GM04504 (cell line): ENCODE measurements at places on chromosomes 12 and 14.

DNA sequence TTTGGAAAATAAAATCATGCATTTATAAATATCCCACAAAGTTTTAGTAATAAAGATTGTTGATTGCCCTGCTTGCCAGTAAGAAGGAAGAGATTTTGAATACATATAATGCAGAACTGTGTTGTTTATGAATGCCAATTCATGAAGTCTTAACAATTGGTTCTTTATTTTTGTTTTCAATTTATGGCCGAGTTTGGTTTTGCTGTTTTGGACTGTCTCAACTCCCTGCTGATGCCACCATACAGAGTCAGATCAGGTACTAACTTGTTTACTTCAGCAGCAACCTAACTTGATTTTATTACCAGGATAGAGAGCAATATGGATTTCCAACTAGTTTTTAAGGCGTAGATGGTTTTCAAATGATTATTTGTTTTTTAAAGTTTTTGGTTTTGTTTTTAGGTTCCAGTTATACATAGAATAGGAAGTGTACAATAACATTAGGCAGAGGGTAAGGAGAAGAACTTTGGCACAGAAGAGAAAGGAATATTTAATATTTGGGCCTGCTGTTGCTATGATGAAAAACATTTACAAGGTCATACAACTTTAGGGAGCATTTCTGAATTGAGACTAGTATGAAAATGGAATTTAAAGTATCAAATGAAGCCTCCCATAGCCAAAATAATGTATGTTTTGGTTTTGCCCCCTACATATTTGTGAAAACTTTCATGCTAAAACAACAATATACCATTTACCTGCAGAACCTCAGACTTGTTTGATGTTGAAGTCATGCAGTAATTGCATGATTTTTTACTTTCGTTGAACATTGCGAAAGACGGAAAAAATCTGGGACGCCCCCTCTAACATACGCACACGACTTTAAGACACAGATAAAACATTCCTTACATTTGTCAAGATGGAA is 904 bp upstream of the FAM177A1 start:
- no peak for DNase-seq

DNA sequence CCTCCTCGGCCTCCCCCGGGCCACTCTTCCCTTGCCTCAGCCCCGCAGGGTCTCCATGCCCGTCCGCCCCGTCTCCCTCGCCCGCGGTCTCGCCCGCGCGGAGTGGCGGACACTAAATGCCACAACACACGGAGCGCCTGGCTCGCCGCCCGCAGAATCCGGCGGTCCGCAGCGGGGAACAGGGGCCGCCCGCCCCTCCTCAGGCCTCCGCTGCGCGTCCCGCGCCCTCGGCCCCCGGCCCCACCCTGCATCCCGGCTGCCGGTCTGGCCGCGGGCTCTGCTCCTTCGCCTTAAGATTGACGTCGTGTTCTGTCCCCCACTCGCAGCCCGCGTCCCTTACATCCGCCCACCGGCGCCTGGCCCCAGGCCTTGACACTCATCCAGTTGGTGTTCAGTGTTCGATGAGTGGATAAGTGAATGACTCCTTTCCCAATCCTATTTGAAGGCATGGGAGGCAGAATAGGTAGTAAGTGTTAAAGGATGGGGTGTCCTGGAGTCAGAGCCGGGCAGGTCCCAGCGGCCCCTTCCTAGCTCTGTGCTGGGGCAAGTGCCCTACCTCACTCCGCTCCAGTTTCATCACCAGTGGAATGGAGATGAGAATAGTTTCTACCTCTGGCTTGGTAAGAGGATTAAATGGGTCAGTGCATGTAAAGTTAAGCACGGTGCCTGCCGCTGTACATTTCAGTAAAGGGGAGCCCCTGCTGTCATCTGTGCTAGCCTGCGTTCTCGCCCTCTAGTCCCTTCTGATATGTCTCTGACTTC is 622 bp downstream of the TECPR2 start:
- peak; percentile 12 for DNase-seq

DNA sequence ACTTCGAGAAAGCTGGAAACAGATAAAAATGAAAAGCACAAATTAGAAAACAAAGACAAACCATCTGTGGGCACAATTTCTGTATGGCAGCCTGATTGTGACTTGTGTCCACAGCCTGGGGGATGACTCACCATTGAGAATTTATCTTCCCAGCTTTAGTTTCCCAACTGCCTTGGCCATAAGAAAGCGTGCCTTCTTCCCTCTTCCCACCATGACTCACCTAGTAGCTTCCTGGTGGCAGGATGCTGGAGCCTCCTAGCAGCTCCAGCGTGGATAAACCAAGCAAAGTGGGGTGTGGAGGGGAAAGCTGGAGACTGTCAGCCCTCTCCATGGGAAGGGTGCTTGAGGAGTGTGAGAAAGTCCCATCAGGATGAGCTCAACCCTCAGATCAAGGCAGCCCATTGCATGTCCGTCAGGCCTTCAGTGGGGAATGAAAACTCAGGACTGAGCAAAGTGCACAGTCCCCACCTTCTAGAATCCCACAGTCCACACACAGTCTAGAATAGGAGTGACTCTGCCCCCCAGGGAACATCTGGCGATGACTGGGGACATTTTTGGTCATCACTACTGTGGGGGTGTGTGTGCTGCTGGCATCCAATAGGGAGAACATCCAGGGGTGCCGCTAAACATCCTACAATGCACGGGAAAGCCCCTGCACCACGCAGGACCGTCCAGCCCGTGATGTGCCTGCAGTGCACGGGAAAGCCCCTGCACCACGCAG is 22.4 kb upstream of the SERPINA6 start:
- DNase-seq = peak; percentile 92

DNA sequence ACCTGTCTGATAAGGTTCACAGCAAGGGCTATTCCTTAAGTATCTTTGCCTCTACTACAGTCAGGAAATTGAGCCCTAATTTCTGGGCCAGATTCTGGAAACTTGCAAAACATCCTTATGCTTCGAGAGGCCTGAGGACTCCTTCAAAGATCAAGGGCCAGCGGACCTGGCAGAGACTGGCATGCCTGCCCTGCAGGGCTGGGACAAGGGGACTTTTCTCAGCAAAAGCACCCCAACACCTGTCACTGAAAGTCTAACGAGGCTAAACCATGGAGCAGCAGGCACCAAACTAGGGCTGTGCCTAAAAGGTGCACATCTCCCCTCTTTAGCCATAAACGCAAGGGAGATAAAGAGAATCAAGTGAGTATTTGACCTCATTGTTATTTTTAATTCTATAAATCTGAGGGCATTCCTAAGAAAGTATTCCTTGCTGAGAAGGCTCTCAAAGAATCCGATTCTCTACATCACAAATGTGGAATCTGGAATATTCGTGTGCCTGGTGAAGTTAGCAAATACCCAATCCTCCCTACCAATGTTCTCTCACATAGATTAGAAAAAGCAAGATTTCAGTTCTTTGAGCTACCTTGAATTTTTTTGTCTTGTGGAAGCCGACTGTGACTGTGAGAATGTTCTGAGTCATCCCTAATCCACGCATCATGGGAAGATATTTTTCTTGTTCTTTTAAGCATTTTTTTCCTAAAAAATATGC is 328.2 kb upstream of the NOVA1 start:
- no peak for DNase-seq

GRCh38 chr12:47975036-47975620 is 11.7 kb downstream of the TMEM106C start:
- DNase-seq = no peak

DNA sequence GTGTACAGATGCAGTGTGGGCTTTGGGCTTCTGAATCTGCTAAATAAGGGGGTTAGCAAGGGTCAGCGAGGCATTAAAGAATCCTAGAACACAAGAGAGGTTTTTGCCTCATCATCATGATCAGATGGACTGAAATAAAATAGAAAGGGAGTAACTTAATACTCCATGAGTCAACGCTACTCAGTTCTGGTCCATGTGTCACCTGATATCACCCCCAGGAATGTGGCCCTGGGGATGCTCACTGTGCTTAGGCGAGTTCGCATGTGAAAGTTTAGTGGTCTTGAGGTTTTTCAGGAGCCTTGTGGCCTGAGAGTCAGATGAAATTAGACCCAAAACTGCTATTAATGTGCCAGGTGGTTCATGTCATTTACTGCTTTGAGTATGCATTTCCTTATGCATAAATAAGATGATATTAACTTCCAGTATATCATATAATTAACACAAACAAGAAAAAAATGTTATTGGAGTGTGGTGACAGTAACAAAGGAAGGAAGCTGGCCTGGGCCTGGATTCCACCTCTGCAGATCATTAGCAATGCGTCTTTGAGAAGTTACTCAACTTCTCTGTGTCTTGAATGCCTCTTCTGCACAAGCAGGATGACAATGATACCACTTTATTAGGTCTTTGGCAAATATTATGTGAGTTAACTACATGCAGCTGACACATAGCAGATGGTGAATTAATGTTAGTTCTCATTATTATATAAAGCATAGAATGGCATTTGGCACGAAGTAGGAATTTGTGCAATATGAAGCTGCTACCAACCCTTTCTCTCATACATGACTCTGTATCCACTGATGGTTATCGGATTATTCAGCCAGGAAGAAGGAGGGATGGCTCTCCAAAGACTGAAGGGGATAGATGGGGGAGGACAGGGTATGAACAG is 1272.6 kb downstream of the AACS start:
- DNase-seq = peak; percentile 69

GRCh38 chr14:86912709-86913108 is 1080.3 kb downstream of the GALC start:
- peak; percentile 29 for DNase-seq

- DNase-seq = no peak
These were observed 121.2 kb downstream of the DIP2B start for GRCh38 chr12:50626026-50626425.

DNA sequence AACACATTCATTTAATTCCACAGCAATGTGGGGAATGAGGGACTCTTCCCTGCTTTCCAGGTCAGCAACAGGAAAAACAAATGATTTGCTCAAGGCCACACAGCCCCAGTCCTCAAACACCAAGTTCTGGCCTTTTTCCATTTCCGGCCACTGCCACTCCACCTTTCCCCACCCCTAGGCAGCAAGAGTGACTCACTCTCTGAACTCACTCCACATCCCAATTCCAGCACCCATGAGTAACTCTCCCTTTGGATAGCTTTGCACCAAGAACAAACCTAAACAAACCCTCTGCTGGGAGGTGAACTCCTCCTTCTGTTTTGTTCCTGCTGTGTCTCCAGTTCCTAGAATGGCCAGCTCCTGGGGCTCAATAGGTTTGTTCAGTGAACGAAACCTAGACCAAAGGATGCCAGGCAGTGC is 30.4 kb upstream of the PLEKHG6 start:
- DNase-seq = peak; percentile 77

DNA sequence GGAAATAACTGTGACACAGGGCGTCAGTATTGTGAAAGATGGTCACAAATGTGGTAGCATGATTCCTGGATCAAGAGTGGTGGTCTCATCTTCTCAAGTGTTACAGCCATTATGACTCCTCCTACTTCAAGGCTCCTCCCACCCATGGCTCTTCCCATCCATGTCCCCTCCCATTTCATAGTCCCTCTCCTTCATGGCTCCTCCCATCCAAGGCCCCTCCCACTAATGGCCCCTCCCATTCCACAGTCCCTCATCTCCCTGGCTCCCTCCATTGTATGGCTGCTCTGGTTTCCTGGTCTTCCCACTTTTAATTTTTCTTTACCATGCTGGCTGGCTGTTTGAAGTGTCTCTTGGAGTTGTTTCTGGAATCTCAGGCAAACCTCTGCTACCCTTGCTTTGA is 1375.2 kb upstream of the TMEM132C start:
- DNase-seq = no peak

DNA sequence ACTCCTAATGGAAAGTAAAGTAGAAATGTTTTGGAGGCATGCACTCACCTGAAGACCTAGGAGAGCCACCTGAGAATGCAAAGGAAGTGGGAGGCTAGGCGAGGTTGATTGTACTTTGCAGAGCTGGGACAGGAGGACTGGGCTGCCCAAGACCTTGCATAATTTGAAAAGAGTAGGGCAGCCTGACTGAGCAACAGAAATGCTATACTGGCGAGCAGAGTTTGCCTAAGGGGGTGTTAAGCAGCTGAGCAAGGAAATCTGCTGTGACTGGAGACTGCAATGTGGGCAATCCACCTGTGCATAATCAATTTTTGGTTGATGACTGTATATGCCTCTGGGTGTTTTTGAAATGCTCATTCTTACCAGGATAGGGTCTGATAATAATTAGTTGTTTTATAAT is 834.1 kb downstream of the TRHDE start:
- DNase-seq = no peak

GRCh38 chr12:51475543-51475942 is 50.9 kb downstream of the SLC4A8 start:
- DNase-seq = no peak

GRCh38 chr12:124057691-124058090 is 84.7 kb downstream of the ZNF664 start:
- no peak for DNase-seq

DNA sequence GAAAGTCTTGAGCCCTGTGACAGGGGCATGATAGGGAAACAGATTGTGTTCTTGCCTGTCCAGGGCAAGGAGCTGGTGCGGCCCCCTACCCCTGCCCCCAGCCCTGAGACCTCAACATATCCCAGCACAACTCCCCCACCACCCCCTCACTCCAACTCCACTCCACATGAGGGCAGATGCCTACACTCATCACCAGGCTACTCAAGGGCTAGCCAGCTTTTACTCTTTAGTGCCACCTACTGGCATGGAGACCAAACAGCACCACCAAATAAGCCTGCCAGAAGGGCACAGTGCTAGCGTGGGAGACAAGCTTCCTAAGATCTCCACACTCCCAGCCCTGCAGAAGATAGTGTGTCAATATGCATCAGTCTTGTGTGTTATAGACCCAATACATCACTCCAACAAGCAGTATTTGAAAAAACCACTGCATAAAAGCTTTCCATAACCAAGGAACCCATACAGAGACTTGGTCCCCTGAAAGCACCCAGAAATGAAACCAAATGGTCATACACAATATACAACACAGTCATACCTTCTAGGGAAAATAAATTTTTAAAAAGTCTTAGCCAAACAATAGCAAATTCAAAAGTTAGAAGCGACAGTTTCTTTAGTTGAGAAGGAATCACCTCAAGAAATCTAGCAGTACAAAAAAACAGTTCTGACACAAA is 154.4 kb downstream of the KCNK10 start:
- DNase-seq = peak; percentile 7

GRCh38 chr12:32273712-32274111 is 125.6 kb upstream of the FGD4 start:
- DNase-seq = no peak

GRCh38 chr12:107544937-107545336 is 140.7 kb upstream of the PWP1 start:
- DNase-seq = no peak

- no peak for DNase-seq
These were observed 950.1 kb downstream of the VRK1 start for GRCh38 chr14:97747316-97747715.

GRCh38 chr14:89201645-89202044 is 215.4 kb downstream of the FOXN3 start:
- DNase-seq = no peak

GRCh38 chr12:132024758-132025157 is 75.0 kb downstream of the EP400 start:
- no peak for DNase-seq

DNA sequence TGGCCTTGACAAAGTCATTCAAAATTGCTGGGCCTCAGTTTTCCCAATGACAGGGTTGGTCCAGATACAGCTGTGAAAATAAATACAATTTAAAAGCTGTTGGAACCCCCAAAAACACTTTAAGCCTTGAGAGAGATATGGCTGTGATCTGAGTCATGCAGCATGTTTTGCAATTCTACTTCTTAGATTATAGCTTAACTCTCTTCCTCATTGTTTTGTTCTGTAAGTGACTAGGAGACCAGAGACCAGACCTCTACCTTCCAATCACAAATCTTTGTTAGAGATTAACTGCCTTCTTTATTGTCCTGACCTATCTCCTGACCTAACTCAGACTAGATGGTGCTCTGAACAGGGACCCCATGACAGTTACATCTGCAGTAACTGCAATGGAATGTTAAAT is 198.1 kb downstream of the STXBP6 start:
- no peak for DNase-seq
